Activated CD8-positive, alpha-beta memory T cell treated with anti-CD3 and anti-CD28 coated beads, Interleukin-2, amount 50 U/mL, for 4 hours (primary cell): ENCODE measurements at places on chromosomes 13 and 19.

- no peak for DNase-seq
Observed at GRCh38 chr13:74850893-74851292, 631.1 kb downstream of the TBC1D4 start.

GRCh38 chr19:57374179-57374578 is 10.8 kb downstream of the TRAPPC2B start:
- DNase-seq, result no peak

- DNase-seq, result no peak
Observed at GRCh38 chr19:38841180-38841766, 8.5 kb downstream of the HNRNPL start.

DNA sequence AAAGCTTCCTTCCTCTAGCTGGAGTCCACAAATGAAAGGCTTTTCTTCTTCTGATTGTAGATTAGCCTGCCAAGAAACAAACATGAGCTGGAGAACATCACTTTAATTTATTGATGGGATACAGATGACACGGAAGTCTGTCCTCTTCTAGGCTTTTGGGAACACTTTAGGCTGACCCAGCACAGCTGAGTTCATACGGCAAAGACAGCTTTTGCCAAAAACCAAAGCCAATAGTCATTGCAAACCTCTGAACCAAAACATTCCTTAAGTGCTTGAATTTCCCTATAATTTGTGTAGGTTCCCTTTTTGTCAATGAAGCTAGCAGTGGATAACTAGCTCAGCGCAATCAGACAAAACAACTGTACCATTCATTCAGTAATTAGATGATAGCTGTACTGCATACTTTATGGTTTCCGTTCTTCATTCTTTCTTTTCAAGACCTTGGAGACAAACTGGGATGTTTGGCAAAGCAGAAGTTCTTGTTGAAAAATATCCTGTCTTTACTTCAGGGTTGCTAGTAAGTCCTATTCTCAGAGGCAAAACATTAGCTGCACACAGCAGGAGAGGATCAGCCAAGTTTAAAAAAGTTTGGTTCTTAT is 95.7 kb upstream of the SPRY2 start:
- DNase-seq, result no peak
